ENCODE measurements at places on chromosomes 12 and 14.

DNA sequence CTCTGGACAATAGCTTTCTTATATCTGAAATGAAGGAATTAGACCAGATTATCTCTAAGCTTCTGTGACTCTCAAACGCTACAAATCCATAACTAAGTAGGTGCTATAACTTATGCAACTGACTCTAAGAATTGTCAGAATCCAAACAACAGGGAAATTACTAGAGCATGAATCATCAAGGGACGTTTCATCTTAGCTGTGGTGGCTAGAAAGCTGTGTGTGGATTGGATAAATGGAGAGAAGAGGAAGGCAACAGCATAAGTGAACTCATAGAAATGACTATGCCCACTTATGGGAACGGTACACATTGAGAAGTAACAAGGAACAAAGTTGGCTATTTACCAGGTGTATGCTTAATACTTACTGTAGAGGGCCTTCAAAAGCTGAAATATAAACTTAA lies 96.0 kb upstream of the NEDD1 start:
- no peak for DNase-seq
- no peaks in the 10 kb centered on the region for H3K36me3 ChIP-seq
- no peak overlapping the region for H3K4me3 ChIP-seq
- H3K27me3 ChIP-seq, result no peaks in the 10 kb centered on the region
- no peaks in the 10 kb centered on the region for H3K4me1 ChIP-seq

- no peaks in the 10 kb centered on the region for H3K36me3 ChIP-seq
- H3K27ac ChIP-seq, result no peak overlapping the region
- no peaks in the 10 kb centered on the region for H3K4me1 ChIP-seq
- H3K27me3 ChIP-seq, result no peaks in the 10 kb centered on the region
- no peak for DNase-seq
These were observed 6.9 kb upstream of the TCL1B start for GRCh38 chr14:95679148-95679815.

GRCh38 chr12:16323010-16323409 lies 24.4 kb upstream of the MGST1 start:
- DNase-seq, result no peak
- H3K27me3 ChIP-seq, result no peaks in the 10 kb centered on the region
- no peaks in the 10 kb centered on the region for H3K36me3 ChIP-seq
- no peaks in the 10 kb centered on the region for H3K4me1 ChIP-seq

DNA sequence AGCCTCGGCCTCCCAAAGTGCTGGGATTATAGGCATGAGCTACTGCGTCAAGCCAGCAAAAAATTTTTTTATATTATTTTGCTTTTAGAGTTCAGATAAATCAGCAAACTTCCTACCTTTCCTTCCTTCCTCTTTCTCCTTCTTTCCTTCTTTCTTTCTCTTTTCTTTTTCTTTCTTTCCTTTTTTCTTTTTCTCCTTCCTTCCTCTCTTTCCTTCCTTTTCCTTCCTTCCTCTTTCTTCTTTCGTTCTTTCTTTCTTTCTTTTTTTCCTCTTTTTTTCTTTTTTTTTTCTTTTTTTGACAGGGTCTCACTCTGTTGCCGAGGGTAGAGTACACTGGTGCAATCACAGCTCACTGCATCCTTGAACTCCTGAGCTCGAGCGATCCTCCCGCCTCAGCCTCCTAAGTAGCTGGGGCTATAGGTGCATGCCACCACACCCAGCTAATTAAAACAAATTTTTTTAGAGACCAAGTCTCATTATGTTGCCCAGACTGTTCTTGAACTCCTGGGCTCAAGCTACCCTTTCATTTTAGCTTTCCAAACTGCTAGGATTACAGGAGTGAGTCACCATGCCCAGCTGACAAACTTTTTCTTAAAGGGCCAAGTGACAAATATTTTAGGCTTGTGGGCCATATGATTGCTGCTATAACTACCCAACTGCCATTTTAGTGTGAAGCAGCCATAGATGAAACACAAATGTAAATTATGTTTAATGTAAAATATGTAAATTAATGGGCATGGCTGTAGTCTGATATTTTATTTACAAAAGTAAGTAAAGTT lies 7.1 kb upstream of the WASHC4 start:
- DNase-seq, result no peak
- H3K27ac ChIP-seq, result no peak overlapping the region
- H3K27me3 ChIP-seq, result no peaks in the 10 kb centered on the region
- peaks cover 5% of the 10 kb centered on the region for H3K4me1 ChIP-seq
- no peaks in the 10 kb centered on the region for H3K36me3 ChIP-seq
- H3K4me3 ChIP-seq, result no peak overlapping the region

DNA sequence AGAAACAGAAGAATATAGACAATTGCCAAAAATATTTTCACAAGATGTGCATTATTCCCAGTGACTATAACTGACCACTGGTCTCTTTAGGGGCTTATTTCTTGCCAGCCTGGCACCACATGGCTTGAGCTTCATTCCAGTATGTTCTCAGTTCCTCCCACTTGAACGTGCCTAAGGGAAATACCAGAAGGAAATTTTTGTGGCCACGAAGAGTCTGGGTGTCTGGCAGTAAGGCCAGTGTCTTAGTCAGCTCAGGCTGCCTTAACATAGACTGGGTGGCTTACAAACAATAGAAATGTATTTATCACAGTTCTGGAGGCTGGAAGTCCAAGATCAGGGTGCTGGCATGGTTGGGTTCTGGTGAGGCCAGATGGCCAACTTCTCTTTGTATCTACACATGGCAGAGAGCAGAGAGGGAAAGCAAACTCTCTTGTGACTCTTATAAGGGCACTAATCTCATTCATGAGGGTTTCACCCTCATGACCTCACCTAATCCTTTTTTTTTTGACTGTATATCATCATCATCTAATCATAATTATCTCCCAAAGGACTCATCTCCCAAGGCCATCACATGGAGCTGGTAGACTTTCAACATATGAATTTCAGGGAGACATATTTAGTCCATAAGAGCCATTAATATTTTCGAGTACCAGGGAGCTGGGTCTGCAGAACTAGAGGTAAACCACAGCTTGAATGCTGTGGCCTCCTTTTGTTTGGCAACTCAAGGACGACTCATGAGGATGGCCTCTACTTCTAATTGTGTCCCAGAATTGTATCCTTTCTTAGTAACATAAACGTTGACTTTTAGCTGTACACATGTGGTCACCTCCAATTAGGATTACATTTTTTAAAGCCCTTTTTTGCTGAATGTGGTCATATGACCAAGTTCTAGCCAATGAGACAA lies 5.1 kb upstream of the SMOC1 start:
- no peaks in the 10 kb centered on the region for H3K36me3 ChIP-seq
- no peak for DNase-seq
- H3K27ac ChIP-seq, result no peak overlapping the region
- no peak overlapping the region for H3K4me3 ChIP-seq
- peaks cover 6% of the 10 kb centered on the region for H3K27me3 ChIP-seq

GRCh38 chr14:21526672-21527317 lies 649 bp upstream of the SALL2 start:
- H3K4me3 ChIP-seq, result peak overlapping the region; percentile 74
- no peaks in the 10 kb centered on the region for H3K36me3 ChIP-seq
- H3K27ac ChIP-seq, result no peak overlapping the region
- H3K4me1 ChIP-seq, result peaks cover 19% of the 10 kb centered on the region
- H3K27me3 ChIP-seq, result peaks cover 10% of the 10 kb centered on the region

- no peak for DNase-seq
- H3K4me3 ChIP-seq, result no peak overlapping the region
- H3K4me1 ChIP-seq, result peaks cover 66% of the 10 kb centered on the region
- no peaks in the 10 kb centered on the region for H3K36me3 ChIP-seq
These were observed 5.8 kb upstream of the LTA4H start for GRCh38 chr12:96041181-96041580.

Data from CD14-positive monocyte (primary cell).